ENCODE measurements at places on chromosomes 4 and X. TPM values are rescaled to one million over a fixed set of nuclear protein-coding genes. Genes with fewer than 3 reads are reported as not detected.

GRCh38 chr4:81351654-81352445 is 119.9 kb downstream of the RASGEF1B start:
- H3K27ac ChIP-seq = no peak overlapping the region
- no peaks in the 10 kb centered on the region for H3K36me3 ChIP-seq
- H3K4me3 ChIP-seq = no peak overlapping the region
- no peaks in the 10 kb centered on the region for H3K27me3 ChIP-seq
- peak; percentile 78 for DNase-seq

DNA sequence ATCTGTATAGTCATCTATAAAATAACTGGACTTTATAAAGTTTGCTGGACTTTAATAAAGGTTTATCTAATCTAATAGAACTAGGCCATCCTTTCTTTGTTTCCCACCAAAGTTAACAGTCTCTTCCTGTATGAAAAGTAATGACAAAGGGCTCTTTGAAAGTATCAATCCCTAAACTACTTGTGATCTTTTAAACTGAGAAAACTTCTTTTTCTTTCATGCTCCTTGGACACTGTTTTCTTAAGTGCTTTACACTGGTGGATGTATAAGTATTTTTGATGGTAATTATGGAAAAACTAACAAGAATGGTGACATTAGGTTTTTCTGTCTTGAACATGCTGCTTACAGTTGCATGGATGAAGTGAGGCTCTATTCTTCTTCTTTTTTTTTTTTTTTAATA is 2.4 kb upstream of the ZFX start:
- no peaks in the 10 kb centered on the region for H3K36me3 ChIP-seq
- H3K27me3 ChIP-seq = no peaks in the 10 kb centered on the region
- peaks cover 9% of the 10 kb centered on the region for H3K4me1 ChIP-seq
- no peak for DNase-seq

DNA sequence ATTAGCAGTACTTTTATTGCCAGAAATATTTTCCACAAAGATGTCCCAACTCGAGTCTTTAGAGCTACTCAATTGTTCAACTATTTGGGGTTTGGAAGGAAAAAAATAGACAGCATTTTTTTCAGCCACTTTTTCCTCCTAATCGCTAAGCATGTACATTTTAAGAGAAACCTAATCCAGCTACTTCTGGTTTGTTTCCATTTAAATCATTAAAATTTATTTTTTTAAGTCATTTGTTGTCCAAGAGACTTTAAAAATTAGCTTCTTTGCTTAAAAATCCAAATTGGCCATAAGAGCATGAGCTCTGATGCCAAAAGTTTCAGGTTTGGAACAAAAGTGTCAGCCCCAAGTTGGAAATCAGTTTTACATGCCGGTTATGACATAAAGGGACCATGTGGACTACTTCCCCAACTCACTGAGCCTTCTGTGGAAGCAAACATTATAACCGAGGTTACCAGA is 186.3 kb upstream of the INTU start:
- peaks cover 2% of the 10 kb centered on the region for H3K27me3 ChIP-seq
- no peaks in the 10 kb centered on the region for H3K36me3 ChIP-seq
- H3K4me1 ChIP-seq = no peaks in the 10 kb centered on the region
- H3K4me3 ChIP-seq = no peak overlapping the region

- H3K4me1 ChIP-seq = peaks cover 3% of the 10 kb centered on the region
- H3K27ac ChIP-seq = no peak overlapping the region
- DNase-seq = peak; percentile 53
- no peaks in the 10 kb centered on the region for H3K36me3 ChIP-seq
- H3K4me3 ChIP-seq = no peak overlapping the region
Measured at GRCh38 chr4:123599061-123599919, 202.7 kb downstream of the SPRY1 start.

TCEAL1 gene
- total RNA-seq = 15.0 TPM

DNA sequence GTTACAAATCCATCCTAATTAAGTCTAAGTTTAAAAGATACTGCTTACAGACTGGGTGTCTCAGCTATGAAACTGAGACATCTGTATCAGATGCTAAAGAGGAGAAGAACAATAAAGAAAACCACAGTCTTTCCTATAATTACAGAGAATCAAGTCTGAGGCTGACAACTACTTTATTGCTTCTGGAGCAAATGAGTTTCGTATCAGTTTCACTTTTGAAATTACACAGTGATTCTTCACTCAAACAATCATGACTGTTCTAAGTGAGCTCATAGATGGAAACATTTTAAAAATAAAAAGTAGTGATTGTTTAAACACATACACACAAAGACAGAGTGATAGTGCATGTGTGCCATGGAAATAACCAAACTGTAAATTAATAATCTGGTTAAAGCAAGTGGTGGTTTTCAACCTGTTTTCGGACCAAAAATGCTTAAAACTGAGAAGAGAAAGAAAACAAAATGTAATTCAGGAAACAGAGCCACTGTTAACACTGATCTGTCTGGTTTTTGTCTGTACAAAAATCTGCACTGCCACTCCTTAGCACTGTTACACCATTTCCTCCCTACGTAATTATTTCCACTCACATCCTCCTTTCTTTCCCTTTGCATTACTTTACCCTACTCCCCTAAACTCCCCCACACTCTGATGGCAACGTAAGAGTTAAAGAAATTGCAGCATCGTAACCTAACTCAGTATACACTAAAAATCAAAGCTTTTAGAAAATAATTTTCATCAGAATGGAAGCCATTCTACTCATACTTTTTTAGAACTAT is 12.5 kb downstream of the RFC1 start:
- H3K4me1 ChIP-seq = peaks cover 5% of the 10 kb centered on the region
- H3K36me3 ChIP-seq = peaks cover 7% of the 10 kb centered on the region
- H3K4me3 ChIP-seq = peak overlapping the region; percentile 17
- peak overlapping the region; percentile 21 for H3K27ac ChIP-seq
- no peaks in the 10 kb centered on the region for H3K27me3 ChIP-seq

- no peak overlapping the region for H3K4me3 ChIP-seq
- H3K36me3 ChIP-seq = peaks cover 3% of the 10 kb centered on the region
- H3K27ac ChIP-seq = no peak overlapping the region
Measured at GRCh38 chr4:88991746-88992145, 65.2 kb downstream of the FAM13A start.
